Activated T-helper 2 cell treated with anti-CD3 and anti-CD28 coated beads, Interferon-gamma antibody, Interleukin-2, Interleukin-4, amounts not matched to agents 10 μg/mL and 5 μg/mL and 100 μg/mL, durations not matched to agents 14 hours and 24 hours and 36 hours (primary cell): ENCODE measurements at places on chromosomes 5 and 9.

- no peak overlapping the region for H3K4me3 ChIP-seq
- no peak for DNase-seq
- H3K27me3 ChIP-seq, result no peaks in the 10 kb centered on the region
- no peaks in the 10 kb centered on the region for H3K36me3 ChIP-seq
- no peak overlapping the region for H3K27ac ChIP-seq
- H3K4me1 ChIP-seq, result peaks cover 5% of the 10 kb centered on the region
Observed at GRCh38 chr5:149811453-149811852, 81.3 kb downstream of the PPARGC1B start.

DNA sequence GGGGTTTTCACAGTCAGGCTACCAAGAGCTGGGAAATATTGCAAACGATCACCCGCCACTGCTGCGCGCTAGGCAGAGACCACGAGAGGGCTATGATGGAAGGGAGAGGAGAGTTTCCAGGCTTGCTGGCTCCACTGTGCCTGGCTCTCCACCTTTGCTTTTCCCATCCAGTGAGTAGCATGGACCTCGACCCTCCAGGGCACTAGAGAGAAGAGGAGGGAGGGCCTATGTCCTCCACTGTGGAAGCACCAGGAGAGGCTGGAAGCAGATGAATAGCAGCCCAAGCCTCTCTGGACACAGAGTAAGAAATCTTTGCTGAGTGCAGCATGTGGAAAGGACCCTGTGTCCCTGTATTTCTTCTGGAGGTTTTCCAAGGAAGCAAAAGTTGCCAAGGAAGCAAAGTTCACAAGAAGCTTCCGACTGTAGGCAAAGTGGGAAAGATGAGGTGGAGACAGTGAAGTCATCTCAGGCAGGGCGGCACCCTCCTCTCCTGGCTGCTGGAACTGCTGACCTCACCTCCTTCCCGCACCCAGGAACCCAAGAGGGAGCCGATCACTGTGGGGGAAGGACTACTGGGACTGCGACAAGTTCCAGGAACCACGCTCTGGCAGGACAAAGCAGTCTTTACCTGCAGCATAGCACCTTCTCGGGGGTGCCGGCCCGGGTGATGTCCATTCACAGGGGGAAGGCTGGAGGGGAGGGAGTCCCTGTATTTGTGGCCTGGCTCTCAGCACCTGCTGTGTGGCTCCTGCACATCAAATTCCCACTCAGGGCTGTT lies 79.6 kb downstream of the CSNK1A1 start:
- no peak overlapping the region for H3K4me3 ChIP-seq
- peaks cover 1% of the 10 kb centered on the region for H3K27me3 ChIP-seq
- no peaks in the 10 kb centered on the region for H3K4me1 ChIP-seq
- H3K27ac ChIP-seq, result no peak overlapping the region

- H3K27me3 ChIP-seq, result peaks cover 8% of the 10 kb centered on the region
- peaks cover 17% of the 10 kb centered on the region for H3K4me1 ChIP-seq
- DNase-seq, result peak; percentile 89
- peak overlapping the region; percentile 84 for H3K4me3 ChIP-seq
- H3K36me3 ChIP-seq, result peaks cover 2% of the 10 kb centered on the region
Observed at GRCh38 chr5:177454397-177455035, 7.9 kb downstream of the PRR7 start.

DNA sequence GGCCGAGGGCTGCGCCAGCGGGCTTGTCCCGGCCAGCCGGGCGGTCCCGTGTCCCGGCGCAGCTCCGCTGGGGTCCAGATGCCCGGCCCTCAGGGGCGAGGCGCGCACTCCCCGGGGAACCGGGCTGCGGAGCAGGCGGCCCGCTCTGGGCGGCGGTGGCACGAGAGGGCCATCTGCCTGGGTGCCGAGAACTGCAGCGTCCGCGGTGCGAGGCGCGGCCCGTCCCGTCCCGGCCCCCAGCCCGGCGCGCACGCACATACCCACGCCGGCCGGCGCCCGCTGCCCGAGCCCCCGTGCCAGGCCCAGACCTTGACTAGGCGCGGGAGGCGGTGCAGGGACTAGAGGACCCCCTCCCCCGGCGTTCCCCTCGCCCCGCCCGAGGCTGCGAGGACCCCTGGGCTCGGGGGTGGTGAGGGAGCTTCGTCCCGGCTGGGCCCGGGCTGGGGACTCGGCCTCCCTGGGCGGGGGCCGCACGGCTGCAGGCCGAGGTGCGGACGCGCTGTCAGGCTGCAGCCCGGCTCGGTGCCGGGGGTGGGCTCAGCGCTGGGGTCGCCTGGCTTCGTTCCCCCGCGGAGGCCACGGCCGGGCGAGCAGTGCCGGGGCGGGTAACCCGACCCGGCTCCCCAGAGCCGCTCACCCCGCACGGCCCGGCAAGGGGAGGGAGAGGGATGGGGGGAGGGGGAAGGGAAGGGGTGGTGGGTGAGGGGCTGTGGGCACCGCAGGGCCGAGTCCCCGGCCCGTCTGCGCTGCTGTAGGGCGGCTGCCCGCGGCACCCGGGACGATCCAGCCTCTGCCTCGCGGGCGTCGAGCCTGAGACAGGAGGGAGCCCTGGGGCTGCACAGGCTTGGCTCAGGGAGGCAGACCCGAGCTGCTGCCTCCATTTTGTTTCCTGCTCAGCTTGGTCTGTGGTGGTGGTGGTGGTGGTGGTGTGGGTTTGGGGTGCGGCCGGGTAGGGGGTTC lies 1.2 kb upstream of the NSD1 start:
- H3K4me1 ChIP-seq, result peaks cover 38% of the 10 kb centered on the region
- peak; percentile 45 for DNase-seq
- H3K36me3 ChIP-seq, result peaks cover 28% of the 10 kb centered on the region
- H3K27me3 ChIP-seq, result no peaks in the 10 kb centered on the region
- peak overlapping the region; percentile 50 for H3K4me3 ChIP-seq

DNA sequence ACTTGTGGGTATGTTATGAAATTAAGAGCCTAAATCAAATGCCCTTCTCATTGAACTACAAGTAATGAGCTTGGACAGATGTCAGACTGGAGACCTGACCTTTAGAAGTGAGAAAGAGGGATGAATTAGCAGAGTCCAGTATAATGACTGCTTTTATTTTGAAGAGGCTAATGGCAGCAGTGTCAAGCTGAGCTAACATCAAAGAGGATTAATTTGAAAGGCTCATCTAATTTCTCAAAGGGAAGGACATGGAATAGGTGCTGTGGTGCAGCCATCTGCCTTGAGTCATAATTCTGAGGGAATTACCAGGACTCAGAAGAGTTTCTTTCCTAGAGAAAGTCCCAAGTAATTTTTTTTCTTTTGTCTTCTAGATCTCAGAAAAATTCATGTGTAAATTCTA lies 57.6 kb downstream of the FAM81B start:
- no peak overlapping the region for H3K4me3 ChIP-seq
- no peak overlapping the region for H3K27ac ChIP-seq
- H3K4me1 ChIP-seq, result no peaks in the 10 kb centered on the region
- DNase-seq, result no peak

- DNase-seq, result no peak
- H3K27ac ChIP-seq, result no peak overlapping the region
- no peaks in the 10 kb centered on the region for H3K36me3 ChIP-seq
- no peaks in the 10 kb centered on the region for H3K27me3 ChIP-seq
- no peaks in the 10 kb centered on the region for H3K4me1 ChIP-seq
- no peak overlapping the region for H3K4me3 ChIP-seq
Observed at GRCh38 chr5:97923997-97924396, 741.0 kb upstream of the RIOK2 start.

DNA sequence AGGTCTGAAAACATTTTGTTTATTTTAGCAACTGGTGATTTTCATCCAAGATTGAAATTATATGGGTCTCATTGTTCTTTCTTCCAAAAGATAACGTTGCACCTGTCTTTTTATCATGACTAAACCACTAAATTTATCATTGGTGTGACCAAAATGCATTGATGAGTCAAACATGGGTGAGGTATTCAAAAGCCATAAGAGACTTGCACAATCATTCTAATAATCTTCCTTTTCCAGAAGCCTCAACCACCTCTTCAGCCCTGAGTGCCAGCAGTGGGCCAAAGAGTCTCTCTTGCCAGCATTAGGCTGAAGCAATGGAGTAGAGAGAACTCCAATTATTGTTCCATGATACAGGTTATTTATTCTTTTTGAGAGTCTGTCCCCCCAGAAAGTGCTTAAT lies 198.9 kb downstream of the LURAP1L start:
- no peaks in the 10 kb centered on the region for H3K4me1 ChIP-seq
- H3K36me3 ChIP-seq, result no peaks in the 10 kb centered on the region
- H3K27ac ChIP-seq, result no peak overlapping the region
- DNase-seq, result no peak

DNA sequence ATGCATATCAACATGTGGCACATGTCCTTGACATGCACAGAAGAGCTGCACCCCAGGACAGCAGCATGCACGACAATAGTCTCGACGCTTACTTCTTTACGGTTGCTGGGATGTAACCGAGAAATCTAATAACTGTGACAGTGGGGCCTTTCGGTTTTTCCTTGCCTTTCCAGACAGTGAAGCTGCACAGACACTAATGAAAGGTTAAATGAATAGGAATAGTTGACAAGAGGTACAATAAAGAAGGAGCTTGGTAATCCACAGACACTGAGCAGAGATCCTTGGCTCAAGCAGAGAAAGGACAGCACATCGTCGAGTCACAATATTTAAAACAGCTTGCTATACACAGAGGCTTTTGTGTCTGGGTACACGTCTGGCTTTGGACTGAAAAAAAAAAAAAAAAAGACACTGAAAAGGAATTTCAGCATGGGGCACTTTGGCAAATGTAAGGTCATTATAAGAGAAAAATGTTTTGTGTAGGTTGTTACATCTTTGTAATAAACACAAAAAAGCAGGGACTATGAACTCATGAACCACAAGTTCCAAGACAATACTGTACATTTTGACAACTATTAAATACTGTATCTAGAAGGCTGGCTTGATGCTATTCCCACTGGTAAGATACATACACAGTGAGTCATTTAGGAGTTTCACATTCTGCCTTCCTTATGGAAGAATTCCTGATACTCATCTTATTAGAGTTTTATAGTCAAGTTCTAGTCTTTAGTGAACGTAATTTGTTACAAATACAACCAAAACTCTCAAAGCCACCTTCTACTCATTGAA lies 5.6 kb downstream of the BNC2 start:
- no peak overlapping the region for H3K4me3 ChIP-seq
- no peaks in the 10 kb centered on the region for H3K36me3 ChIP-seq
- peaks cover 19% of the 10 kb centered on the region for H3K27me3 ChIP-seq
- no peak overlapping the region for H3K27ac ChIP-seq

GRCh38 chr5:16582081-16582480 lies 34.7 kb downstream of the RETREG1 start:
- DNase-seq, result no peak
- peaks cover 21% of the 10 kb centered on the region for H3K4me1 ChIP-seq
- H3K36me3 ChIP-seq, result peaks cover 11% of the 10 kb centered on the region
- no peak overlapping the region for H3K27ac ChIP-seq
- no peaks in the 10 kb centered on the region for H3K27me3 ChIP-seq

DNA sequence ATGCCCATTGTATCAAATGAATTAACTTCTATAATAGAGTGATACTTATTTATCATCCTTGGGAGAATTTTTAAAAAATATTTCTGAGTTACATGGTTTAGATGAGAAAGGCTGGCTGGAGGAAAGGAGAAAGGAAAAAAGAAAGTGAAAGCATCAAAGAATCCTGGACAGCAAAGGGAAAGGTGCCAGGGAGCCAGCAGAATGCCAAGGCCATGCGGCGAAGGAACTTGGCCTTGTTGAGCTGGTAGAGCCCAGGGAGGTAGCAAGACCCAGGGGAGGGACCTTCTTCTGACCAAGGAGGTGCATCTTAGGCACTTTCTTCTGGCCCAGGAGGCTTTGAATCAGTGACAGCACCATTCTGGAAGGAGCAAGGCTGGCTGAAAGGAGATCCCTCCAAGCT lies 240.5 kb downstream of the ENC1 start:
- peaks cover 8% of the 10 kb centered on the region for H3K27me3 ChIP-seq
- DNase-seq, result no peak
- H3K36me3 ChIP-seq, result no peaks in the 10 kb centered on the region
- no peaks in the 10 kb centered on the region for H3K4me1 ChIP-seq

- no peaks in the 10 kb centered on the region for H3K36me3 ChIP-seq
- peaks cover 26% of the 10 kb centered on the region for H3K4me1 ChIP-seq
- no peak for DNase-seq
- peaks cover 12% of the 10 kb centered on the region for H3K27me3 ChIP-seq
- H3K4me3 ChIP-seq, result no peak overlapping the region
Observed at GRCh38 chr5:170341545-170341944, 44.0 kb upstream of the LCP2 start.

DNA sequence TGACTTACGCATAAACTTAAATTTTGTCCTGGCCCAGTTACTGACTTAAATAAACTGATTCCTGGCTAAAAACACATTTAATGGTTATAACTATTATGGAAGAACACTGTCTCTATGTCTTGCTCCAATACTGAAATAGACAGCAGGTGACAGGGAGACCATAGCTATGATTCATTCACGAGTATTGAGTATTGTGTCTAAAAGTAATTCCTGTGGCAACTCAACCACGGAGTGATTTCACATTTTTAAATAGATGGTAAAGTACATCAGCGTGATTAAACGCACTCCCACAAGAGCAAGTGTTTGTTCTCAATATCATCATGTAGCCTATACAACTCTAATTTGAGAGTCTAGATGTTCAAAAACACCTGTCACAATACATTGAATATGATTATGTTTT lies 35.9 kb upstream of the PCSK1 start:
- no peak for DNase-seq
- H3K4me3 ChIP-seq, result no peak overlapping the region
- peaks cover 22% of the 10 kb centered on the region for H3K27me3 ChIP-seq
- H3K27ac ChIP-seq, result no peak overlapping the region
- no peaks in the 10 kb centered on the region for H3K4me1 ChIP-seq

DNA sequence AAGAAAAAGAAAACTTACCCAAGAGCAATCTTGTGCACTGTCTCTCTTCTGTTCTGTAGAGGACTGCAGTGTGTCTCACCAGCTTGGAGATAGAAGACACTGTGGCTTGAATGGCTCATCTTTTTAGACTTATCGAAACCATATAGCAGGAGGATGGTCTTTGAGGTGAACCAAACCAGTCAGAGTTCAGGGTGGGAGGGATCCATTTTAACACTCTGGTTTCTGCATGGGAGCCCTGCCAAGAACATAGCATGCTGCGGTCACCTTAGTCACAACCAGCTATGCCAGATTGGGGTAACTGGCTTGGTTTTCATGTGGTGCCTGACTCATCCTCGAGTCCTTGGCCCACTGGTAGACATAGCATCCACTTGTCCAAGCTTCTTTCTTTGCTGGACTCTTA lies 135.1 kb downstream of the PAPPA start:
- no peak overlapping the region for H3K4me3 ChIP-seq
- no peaks in the 10 kb centered on the region for H3K27me3 ChIP-seq
- no peak for DNase-seq
- H3K4me1 ChIP-seq, result no peaks in the 10 kb centered on the region

- peaks cover 53% of the 10 kb centered on the region for H3K4me1 ChIP-seq
- no peak overlapping the region for H3K4me3 ChIP-seq
- H3K27me3 ChIP-seq, result no peaks in the 10 kb centered on the region
- peaks cover 30% of the 10 kb centered on the region for H3K36me3 ChIP-seq
Observed at GRCh38 chr9:78011049-78011448, 20.6 kb downstream of the GNAQ start.
